ENCODE measurements at places on chromosomes 11 and 22. TPM values are rescaled to one million over a fixed set of nuclear protein-coding genes. Genes with fewer than 3 reads are reported as not detected.

CALCB gene
- total RNA-seq, result 1.7 TPM

SLC17A6 gene
- total RNA-seq, result not detected

GNG3 gene
- total RNA-seq, result 4.5 TPM

INPP5J gene
- total RNA-seq, result 11.3 TPM

PLEKHB1 gene
- 71.5 TPM for total RNA-seq

GUCY1A2 gene
- 4.3 TPM for total RNA-seq

Data from testis (tissue), 5 donors.